ENCODE measurements at places on chromosomes 11 and 22.
A peak's percentile ranks its signal among the peaks of the same experiment; 100 is the strongest.

DNA sequence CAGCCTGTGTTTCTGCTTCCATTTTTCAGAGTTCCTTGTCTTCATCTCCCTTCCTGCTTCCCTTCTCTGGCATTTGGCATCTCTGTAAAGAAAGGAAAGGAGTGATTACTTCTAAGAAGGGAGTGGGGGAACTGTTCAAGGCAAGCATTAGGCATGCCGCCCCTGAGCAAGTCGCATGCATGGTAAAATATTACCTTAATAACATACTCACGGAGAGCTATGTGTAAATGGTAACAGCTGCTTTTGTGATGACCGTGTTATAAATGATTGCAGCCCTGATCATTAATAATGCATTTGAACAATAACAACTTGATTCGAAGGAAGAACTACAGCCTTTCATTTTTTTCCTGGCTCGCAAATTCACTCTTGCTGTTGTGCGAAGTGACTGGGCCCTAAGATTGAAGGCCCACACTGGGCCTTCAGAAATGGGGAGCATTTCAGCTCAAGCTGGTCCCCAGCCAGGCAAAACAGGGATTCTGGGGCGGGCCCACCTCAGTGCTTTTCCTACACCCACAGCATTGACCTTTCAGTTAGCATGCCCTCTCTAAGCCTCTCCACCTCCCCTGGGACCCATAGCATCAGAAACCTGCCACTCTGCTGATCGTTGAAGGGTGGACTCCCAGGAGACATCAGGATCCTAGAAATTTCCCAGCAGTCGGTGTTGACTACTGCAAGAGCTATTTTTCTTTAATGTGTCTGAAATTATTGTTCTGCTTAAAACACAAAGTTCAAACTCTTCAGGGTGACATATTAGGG is 263.0 kb upstream of the CADM1 start:
- no peak for DNase-seq

DNA sequence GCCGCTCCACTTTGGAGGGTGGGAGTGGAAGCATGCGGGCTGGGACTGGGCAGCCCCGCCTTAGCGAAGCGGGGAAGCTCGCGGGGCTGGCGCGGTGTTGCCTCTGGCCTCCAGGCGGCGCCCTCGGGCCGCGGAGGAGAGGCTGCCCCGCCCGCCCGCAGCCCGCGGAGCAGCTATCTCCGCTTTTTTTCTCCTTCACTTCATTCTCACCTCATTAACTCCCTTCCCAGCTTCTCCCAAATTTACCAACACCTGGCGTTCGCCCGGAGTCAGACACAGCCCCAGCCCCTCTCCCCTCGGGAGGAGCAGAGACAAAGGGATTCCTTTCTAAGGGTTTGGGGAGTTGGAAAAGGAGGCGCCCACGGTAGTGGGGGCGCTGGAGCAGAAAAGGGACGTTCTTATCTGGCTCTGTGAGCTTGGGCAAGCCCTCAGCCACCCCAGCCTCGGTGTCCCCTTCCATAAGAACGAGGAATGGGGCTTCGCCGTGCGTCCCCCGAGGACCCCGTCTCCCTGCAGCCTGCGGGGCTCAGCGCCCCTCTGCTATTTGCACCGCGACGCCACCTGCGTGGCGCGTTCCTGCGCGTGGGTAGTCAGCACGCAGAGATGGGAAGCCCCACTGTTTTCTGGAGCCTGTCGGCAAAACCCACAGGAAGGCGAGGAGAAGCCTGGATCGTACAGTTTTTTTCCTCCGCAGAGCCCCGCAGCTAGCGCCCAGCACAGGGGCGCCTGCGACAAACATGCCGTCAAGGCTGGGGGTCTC is 1.5 kb upstream of the WNT11 start:
- DNase-seq: peak; percentile 82

DNA sequence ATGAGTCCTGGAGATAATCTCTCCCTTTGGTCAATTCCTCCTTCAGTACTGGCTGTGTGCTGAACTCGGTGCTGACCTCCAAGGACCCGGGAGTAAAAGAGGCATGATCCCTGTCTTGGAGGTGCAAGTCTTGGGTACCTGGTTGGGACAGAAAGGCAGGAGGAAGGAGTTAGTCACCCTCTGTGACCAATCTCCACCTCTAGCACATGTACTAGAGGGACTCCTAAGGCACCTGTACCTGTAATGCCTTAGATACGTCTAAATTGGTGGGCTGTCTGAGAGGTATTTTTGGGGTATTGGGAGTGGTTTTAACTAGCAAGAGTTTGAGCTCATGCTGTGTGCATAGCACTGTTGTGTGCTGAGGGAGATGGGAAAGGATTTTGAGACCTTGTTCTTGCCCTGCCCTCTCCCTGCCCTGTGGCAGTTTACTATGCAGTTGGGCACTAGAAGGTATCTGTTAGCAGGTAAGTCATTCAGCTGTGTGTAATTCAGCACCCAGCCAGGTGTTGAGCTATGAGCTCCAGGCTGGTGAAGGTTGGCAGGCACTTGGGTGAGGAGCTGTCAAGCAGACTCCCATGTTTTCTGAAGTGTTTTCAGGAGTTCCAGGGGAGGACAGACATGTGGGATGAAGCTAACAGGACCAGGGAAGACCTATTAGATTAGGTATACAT is 2.5 kb downstream of the PANX1 start:
- DNase-seq: no peak

GRCh38 chr22:48187356-48187755 is 1424.9 kb downstream of the TBC1D22A start:
- no peak for DNase-seq

GRCh38 chr22:44660051-44660830 is 41.8 kb upstream of the PRR5 start:
- DNase-seq: no peak

GRCh38 chr11:128925250-128925600 is 17.4 kb downstream of the TP53AIP1 start:
- DNase-seq: no peak

- DNase-seq: no peak
Observed at GRCh38 chr22:25086902-25087282, 112.8 kb upstream of the CRYBB3 start.

- DNase-seq: peak; percentile 59
Observed at GRCh38 chr22:24758164-24758799, 16.2 kb downstream of the PIWIL3 start.

- DNase-seq: no peak
Observed at GRCh38 chr11:39932966-39933365, 1526.5 kb downstream of the LRRC4C start.

GRCh38 chr22:32754413-32755041 is 47.0 kb upstream of the TIMP3 start:
- peak; percentile 78 for DNase-seq

DNA sequence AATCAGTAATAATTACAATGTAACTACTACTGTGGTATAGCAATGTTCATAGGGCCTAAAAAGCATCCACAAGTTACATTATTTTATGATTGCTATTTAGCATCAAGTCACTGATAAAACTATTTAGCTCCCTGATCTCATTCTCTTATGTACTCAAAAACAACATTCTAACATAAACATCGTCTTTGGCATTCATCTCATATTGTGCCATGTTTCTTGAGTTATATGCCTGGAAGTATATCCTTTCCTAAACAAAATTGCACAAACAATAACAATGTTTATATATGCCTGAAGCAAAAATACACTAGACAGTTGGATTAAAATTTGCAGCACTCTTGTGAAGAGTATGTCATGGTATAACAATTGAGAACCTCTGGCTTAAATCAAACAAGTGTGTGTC is 34.1 kb downstream of the HORMAD2 start:
- DNase-seq: no peak

GRCh38 chr22:27214691-27215090 is 557.3 kb downstream of the MIAT start:
- no peak for DNase-seq

DNA sequence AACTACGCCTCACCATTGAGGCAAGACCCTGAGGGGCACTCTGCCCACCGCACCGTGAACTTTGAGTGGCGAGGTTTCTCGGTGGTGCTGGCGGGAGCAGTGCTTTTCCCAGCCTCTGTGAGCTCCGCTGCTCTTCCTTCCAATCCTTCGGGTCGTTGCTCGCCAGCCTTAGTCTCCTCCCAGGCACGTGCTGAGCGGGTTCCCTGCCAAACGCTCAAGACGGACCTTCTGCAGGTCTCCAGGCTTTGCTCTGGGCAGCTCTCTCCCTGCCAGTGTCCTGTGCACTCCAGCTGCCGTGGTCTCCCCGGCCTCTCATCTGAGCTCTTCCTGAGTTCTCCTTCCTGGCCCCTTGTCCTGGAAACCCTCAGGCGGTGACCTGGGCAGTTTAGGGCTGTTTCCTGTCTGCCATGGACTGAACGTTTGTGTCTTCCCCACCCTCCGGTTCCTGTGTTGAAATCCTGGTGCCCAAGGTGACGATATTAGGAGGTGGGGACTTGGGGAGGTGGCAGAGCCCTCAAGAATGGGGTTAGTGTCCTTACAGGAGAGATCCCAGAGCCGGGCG is 11.2 kb upstream of the MUC6 start:
- no peak for DNase-seq

- peak; percentile 21 for DNase-seq
Observed at GRCh38 chr22:24088816-24089215, 77.7 kb downstream of the CABIN1 start.

GRCh38 chr11:130817330-130817944 is 98.8 kb downstream of the SNX19 start:
- peak; percentile 65 for DNase-seq

DNA sequence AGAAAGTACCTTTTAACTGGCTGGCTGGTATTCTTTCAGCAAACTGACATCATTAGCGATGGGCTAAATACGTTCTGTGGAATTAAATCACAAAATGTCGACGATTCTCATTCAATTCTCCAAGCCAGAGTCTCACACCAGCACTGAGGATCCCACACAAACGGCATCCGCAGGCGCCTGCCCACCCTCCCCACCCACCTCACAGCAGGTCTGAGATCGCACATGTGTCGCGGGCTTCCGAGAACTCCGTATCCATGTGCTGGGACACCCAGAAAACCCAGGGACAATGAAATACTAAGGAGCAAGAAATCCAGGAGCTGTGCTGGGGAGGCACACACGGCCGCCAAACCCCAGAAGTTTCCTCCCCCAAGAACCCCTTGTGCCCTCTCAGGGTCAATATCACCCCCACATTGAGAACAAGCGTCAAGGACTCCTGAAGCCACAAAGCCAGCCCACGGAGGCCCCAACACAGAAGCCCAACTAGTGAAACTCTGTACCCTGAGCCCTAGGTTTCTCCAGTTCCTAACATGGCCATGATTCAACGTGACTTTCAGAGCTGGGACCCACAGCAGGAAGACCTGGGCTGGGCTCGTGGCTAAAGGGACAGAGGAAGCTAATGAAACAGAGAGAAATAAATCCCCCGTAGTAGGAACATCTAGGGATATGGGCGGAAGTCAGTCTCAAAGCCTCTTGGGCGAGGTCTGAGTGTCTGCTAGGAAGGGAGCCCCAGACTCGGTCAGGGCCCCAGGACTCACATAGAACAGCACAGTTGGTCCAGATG is 8.0 kb downstream of the TOLLIP start:
- DNase-seq: no peak

- DNase-seq: no peak
Observed at GRCh38 chr22:31612891-31613285, 49.1 kb downstream of the PISD start.

GRCh38 chr22:20106205-20106848 is 9.6 kb upstream of the RANBP1 start:
- no peak for DNase-seq

DNA sequence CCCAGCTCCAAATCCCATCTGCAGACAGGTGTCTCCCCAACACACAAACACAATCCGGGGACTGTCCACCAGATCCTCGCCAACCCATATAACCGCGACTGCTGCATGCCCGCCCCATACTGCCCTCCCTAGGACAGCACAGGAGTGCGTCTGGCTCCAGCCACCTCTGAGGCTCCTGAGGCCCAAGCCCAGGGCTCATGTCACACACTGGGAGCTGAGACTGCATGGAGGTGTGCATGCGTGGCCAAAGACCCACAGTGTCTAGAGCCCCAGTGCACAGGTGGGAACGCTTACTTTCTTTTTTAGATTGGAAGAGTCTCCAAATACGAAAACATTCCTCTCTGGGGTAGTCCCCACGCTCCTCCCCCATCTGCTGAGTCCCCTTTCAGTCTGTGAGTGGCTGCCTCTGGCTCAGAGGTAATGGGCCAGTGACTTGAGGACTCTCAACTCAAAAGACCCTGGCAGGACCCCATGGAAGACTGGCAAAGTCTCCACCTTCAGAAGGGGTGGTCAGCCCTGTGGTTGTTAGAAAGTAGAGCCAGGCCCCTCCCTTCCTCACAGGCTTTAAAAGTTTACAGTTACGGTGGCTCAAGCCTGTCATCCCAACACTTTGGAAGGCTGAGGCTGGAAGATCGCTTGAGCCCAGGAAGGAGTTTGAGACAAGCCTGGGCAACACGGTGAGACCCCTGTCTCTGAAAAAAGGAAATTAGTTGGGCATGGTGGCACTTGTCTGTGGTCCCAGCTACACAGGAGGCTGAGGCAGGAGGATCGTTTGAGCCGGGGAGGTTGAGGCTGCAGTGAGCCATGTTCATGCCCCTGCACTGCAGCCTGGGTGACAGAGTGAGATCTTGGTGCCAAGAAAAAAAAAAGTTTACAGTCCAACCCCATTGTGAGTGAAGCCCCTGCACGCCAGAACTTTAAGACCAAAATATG is 2.3 kb downstream of the CBX7 start:
- no peak for DNase-seq

DNA sequence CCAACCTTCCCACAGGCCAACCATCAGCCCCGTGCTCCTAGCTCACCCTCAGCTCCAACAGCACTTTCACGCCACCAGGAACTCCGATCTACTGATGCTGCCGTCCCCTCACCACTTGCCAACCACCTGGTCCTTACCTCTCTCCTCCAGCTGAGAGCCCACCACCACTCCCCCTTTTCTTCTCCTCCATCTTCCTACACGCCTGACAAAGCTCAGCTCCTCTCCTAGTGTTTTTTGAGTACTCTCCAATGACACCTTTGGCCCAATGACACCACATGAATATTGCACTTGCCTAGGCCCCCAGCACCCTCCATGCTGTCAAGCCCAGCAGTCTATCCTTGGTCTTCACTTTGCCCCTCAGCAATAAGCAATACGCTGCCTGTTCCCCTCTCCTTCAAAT is 30.7 kb downstream of the HIRA start:
- DNase-seq: no peak

DNA sequence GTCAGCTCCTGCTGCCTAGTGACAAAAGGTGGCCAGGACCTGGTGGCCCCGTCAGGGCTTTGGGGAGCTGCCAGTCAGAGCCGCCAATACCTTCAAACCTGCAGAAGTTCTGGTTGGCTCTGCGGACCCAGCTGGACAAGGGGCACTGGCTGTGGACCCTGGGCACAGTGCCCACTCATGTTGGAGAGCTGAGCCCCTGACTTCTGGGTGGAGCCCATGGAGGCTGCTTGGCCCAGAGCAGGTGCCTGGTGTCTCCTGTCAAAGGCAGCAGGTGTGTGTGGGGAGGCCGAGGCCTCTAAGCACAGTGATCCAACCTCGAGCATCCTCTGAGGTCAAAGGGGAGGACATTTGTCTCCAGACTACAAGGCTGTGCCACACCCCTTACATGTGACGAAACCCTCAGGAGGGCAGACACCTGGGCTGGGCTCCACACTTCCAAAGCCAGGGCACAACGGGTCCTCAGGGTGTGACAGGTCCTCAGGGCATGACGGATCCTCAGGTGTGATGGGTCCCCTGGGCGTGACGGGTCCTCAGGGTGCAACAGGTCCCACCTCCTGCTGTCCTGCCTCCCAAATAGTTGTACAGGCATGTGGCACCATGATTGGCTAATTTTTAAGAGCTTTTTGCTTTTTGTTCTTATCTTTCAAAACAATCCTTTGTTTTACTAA is 37.0 kb downstream of the MUC2 start:
- no peak for DNase-seq

- no peak for DNase-seq
Observed at GRCh38 chr11:9974375-9974774, 310.5 kb downstream of the SWAP70 start.

- no peak for DNase-seq
Observed at GRCh38 chr22:46968359-46968740, 205.9 kb downstream of the TBC1D22A start.

GRCh38 chr22:32951807-32952153 is 106.4 kb downstream of the SYN3 start:
- DNase-seq: no peak

All from EL (cell line).